Stimulated activated CD4-positive, alpha-beta T cell treated with anti-CD3 and anti-CD28 coated beads, Interleukin-15, amount 100 ng/mL, for 1 hour (primary cell): ENCODE measurements at places on chromosomes 4 and X.

DNA sequence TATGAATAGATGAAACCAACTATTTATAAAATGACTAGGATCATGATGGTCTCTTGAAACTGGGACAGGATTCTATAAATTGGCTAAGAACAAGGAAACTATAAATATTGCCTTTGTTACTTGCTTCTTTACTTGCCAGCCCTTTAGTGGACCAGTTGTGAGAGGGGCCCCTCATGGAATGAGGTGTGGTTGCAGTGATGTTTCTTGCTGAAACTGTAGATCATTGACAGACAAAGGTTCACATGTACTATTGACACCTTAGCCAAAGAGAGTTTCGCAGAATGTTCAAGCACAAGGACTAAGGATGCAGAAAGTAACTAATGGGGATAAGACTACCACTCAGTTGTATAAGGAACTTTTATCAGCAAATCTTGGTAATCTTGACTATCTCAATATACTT is 135.0 kb upstream of the SMIM10 start:
- DNase-seq: no peak

DNA sequence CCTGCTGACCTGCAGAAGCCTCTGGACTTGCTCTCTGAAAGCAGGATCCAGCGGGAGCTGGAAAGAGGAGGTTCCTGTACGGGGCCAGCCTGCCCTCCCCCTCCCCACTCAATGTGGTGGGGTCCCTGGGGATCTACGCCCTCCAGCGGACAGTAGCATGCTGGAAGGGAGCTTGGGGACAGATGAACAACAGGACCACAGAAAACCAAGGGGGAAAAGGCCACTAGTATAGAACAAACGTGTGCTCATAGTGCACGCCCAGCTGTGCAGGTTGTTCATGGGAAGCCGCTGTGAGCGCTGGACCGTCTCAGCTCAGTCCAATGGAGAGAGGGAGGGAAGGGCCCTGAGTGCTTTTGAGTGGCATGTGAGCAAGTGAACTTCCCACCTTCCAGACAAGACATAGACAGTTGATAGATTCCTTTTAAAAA is 15.8 kb downstream of the HMX1 start:
- DNase-seq: no peak

GRCh38 chrX:15158736-15159406 is 111.0 kb downstream of the ASB9 start:
- DNase-seq: no peak

GRCh38 chr4:159360549-159360948 is 257.7 kb downstream of the RAPGEF2 start:
- no peak for DNase-seq

GRCh38 chrX:144586756-144587155 is 660.5 kb upstream of the SPANXN1 start:
- DNase-seq: no peak

DNA sequence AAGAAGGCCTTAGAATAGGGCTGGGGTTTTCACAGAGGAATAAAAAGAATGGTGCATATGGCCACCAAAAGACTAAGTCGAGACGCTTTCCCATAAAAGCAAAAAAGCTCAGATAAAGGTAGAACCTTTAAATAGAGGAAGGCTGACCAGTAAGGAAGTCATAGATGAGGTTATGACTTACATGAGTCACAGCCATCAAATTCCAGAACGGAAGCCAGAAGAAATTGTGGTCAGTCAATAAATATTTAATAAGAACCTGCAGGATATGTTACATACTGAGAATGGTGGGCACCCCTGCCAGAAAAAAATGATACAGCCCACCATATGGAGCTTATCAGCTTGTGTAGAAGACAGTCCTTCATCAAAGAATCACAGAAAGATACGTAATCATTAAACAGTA is 120.1 kb downstream of the MANBA start:
- DNase-seq: no peak

GRCh38 chr4:15201782-15202181 is 199.5 kb downstream of the CPEB2 start:
- DNase-seq: no peak

DNA sequence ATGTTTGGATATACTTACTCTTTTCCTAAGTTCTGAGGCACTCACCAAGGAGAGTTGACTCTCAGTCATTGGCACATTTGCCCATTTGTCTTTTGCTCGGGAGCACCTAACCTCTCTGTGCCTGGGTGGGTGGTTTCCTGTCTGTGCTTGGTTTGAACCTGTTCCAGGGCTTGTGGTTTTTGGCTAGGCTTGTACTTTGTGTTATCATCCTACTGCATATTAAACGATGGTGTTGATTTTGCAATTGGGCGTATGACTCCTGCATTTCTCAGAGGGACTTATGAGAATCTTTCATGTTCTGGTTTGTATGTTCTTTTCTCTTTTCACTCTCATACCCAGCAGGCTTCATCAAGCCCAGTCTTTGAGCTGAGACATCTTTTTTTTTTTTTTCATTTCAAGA is 161.7 kb downstream of the BTC start:
- DNase-seq: no peak

- DNase-seq: no peak
Observed at GRCh38 chrX:30533266-30533665, 44.3 kb downstream of the TASL start.

- no peak for DNase-seq
Observed at GRCh38 chr4:168998596-168998995, 11.5 kb downstream of the CBR4 start.

DNA sequence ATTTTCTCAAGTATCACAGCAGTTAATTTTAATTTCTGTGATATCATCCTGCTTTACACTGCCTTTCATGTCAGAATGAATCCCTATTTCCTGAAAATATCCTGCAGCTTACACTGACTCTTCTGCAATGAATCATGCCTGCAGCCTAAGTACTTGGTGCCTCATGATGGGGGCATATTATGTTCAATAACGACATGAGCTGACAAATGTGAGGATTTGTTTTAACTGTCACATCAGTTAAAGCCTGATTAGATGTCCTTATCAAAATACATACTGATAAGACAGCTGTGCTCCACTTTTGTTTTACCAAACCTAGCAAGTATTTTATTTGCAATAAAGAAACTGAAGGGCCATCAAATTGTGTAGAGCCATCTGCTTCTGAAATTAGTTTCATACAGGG is 359.9 kb upstream of the AGA start:
- no peak for DNase-seq

GRCh38 chrX:29690061-29690460 is 525.3 kb upstream of the MAGEB2 start:
- no peak for DNase-seq

GRCh38 chr4:183286590-183287308 is 33.3 kb downstream of the CLDN22 start:
- no peak for DNase-seq

DNA sequence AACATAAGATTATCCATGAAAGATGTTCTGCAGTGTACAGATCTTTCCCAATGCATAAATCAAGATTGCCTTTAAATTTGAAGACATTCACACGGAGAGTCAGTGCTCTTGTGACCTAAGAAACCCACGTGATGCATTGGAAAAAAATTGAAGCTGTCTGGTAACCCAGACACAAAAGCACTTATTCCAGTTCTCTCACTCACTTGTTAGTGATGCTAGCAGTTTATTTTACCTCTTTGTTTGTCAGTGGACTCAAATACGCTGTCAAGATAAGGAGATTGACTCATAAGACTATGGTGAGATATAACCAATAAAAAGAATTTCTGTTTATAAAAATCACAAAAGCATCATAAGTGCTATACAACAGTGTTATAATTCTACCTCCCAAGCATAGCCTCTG is 245.8 kb upstream of the SMIM31 start:
- DNase-seq: no peak

- DNase-seq: no peak
Observed at GRCh38 chrX:103716962-103717361, 6.3 kb downstream of the TMEM31 start.

DNA sequence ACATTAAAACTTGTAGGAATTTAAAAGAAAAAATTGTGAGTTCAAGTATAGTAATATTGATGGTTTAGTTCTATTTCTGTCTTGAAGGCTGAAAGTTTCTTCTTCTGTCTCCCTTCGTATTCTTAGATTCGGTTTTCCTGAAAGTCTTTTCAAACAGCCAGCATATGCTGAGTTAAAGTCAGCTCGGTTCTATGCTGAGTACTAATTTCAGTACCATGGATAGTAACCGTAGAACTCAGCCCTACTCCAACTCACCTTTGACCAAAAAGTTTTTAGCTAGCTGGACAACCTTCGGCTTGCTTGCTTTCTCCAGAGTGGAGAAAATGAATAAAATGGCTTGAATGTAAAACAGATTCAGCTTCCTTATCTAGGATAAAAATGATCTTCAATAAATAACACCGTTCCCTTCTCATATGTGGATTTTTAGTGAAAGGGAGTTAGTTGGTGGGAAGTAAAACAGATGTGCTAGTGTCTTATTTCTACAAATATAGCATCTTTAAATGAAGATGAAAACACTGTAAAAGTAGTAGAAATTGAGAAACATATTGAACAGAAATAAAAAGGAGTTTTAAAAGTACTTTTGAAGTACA is 5.2 kb downstream of the POU4F2 start:
- DNase-seq: no peak

GRCh38 chr4:171288816-171289432 is 524.3 kb upstream of the GALNTL6 start:
- no peak for DNase-seq

DNA sequence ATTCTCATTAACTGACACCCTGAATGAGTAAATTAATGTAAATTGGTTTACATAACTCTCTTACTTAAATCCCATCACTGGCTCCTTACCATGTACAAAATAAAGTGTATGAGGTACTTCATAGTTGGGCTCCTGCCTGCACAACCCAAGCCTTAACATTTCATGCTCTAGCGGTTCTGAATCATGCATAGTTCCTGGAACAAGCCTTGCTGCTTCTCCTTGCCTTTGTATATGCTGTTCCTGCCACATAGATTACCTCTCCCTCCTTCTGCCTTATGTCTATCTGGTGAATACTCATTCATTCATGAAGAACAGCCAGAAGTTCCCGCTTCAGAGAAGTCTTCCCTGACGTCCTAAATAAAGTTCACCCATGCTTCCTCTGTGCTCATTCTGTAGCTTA is 594.7 kb downstream of the SMARCA1 start:
- DNase-seq: no peak

GRCh38 chr4:991451-992296 is 1.5 kb downstream of the SLC26A1 start:
- no peak for DNase-seq

DNA sequence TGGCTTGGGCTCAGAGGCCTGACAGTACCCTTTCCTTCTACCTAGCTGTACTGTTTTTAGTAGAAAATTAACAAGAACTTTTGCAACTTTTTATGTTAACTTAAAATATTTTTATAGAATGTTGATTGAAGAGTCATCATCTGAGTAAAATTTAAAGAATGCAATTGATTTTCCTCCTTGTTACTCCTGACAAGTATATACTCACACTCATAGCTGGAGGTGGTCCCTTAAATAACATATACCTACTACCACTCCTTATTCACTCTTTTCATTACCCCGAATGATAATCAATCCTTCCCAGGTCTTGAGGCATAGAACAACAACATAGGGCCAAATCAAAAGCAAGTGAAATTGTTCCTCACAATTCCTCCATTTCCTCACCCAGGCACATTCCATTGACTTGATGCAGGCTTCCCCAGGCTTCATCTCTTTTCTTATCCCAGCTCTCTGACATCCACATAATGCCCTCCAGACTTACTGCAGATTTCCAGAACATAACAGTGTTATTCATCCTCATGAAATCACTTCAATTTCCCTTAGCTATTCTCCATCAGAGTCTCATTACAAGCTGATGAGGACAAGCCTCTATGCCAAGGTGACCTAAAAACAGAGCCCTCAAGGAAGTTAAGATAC is 73.2 kb upstream of the ANXA10 start:
- DNase-seq: no peak
